ENCODE measurements at places on chromosomes 4 and X. TPM values are rescaled to one million over a fixed set of nuclear protein-coding genes. Genes with fewer than 3 reads are reported as not detected.

DNA sequence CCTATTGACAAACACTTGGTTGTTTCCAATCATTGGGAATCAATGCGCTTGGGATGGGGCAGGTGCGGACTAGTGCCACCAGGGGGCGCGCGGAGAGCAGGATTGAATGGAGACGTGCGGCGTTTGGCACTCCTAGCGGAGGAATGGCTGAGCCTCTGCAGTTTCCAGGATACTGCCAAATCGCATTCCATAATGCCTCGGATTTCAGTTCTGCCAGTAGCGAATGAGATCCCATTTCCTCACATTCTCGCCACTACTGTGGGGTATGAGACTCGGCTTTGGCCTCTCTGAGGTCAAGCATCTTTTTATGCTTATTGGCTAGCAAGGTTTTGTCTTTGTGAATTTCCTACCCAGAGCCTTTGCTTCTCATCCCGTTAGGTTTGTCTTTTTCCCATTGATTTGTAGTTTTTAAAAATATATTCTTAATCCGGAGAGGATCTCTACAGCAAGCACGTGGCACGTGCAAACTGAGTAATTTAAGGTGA, 28.7 kb downstream of the CLDN34 start:
- no peaks in the 10 kb centered on the region for H3K36me3 ChIP-seq
- DNase-seq: peak; percentile 70
- H3K27me3 ChIP-seq: no peaks in the 10 kb centered on the region
- H3K4me1 ChIP-seq: no peaks in the 10 kb centered on the region

GRCh38 chrX:3250966-3251365, 95.5 kb downstream of the MXRA5 start:
- DNase-seq: no peak
- no peak overlapping the region for H3K4me3 ChIP-seq
- no peaks in the 10 kb centered on the region for H3K4me1 ChIP-seq
- no peak overlapping the region for H3K27ac ChIP-seq

- no peak for DNase-seq
- no peaks in the 10 kb centered on the region for H3K4me1 ChIP-seq
- no peaks in the 10 kb centered on the region for H3K36me3 ChIP-seq
- H3K4me3 ChIP-seq: no peak overlapping the region
- no peaks in the 10 kb centered on the region for H3K27me3 ChIP-seq
Measured at GRCh38 chr4:76476571-76476970, 41.5 kb downstream of the SHROOM3 start.

DNA sequence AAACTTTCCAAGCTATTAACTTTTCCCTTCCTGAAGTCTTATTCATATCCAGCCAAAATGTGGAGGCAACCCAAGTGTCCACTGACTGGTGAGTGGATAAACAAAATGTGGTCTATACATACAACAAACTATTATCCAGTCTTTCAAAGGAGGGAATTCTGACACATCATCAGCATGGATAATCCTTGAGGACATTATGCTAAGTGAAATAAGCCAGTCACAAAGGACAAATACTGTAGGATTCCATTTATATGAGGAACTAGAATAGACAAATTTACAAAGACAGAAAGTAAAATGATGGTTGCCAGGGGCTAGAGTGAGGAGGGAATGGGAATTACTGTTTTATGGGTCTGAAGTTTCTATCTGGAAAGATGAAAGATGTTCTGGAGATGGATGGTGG, 178.7 kb upstream of the PITX2 start:
- H3K27me3 ChIP-seq: no peaks in the 10 kb centered on the region
- no peaks in the 10 kb centered on the region for H3K4me1 ChIP-seq
- no peak overlapping the region for H3K27ac ChIP-seq

GRCh38 chr4:1541449-1542225, 135.4 kb upstream of the NKX1-1 start:
- no peak overlapping the region for H3K4me3 ChIP-seq
- H3K27ac ChIP-seq: no peak overlapping the region
- no peak for DNase-seq
- no peaks in the 10 kb centered on the region for H3K4me1 ChIP-seq
- H3K27me3 ChIP-seq: no peaks in the 10 kb centered on the region

GRCh38 chr4:145904413-145905177, 34.0 kb downstream of the ZNF827 start:
- H3K4me3 ChIP-seq: no peak overlapping the region
- H3K4me1 ChIP-seq: no peaks in the 10 kb centered on the region
- H3K36me3 ChIP-seq: no peaks in the 10 kb centered on the region
- no peak overlapping the region for H3K27ac ChIP-seq
- no peaks in the 10 kb centered on the region for H3K27me3 ChIP-seq

ABCD1 gene
- total RNA-seq: 10.2 TPM

DNA sequence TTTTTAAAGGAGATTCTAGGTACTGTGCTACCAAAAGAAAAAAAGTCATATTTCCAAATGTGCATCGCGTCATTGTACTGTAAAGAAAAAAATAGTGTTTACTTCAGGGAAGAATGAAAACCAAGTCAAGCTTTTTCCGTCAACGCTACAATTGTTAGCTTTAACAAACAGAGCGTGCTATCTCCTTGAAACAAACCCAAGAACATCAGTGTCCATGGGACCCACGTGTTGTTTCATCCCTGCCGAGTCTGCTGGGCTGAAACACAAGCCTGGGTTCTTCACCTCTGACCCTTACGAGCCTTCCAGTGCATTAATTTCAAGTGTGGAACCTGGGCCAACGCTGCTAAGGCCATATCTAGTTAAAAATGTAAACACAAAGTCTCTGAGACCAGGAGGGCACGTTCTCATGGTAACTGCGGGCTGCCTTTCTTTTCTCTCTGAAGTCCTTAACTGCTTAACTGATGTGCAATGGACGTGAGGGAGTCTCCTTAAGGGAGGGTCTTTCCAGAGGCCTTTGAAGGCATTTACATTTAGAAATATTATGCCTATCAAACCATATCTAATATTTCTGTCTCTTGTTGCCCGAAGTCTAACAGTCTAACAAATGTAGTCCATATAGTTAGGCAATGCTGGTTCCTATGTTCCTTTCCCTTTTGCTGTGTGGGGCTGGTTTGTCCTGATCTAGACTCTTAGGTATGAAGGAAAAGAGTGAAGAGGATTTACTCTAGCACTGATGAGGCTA, 36.3 kb downstream of the ING2 start:
- no peak overlapping the region for H3K27ac ChIP-seq
- DNase-seq: no peak
- peak overlapping the region; percentile 6 for H3K4me3 ChIP-seq
- no peaks in the 10 kb centered on the region for H3K4me1 ChIP-seq
- no peaks in the 10 kb centered on the region for H3K27me3 ChIP-seq

- no peaks in the 10 kb centered on the region for H3K4me1 ChIP-seq
- H3K36me3 ChIP-seq: no peaks in the 10 kb centered on the region
- no peaks in the 10 kb centered on the region for H3K27me3 ChIP-seq
- DNase-seq: no peak
- H3K27ac ChIP-seq: no peak overlapping the region
- H3K4me3 ChIP-seq: peak overlapping the region; percentile 27
Measured at GRCh38 chrX:41589634-41590270, 99.0 kb upstream of the GPR34 start.

HPGD gene
- 10.5 TPM for total RNA-seq

H2BW2 gene
- not detected for total RNA-seq

DNA sequence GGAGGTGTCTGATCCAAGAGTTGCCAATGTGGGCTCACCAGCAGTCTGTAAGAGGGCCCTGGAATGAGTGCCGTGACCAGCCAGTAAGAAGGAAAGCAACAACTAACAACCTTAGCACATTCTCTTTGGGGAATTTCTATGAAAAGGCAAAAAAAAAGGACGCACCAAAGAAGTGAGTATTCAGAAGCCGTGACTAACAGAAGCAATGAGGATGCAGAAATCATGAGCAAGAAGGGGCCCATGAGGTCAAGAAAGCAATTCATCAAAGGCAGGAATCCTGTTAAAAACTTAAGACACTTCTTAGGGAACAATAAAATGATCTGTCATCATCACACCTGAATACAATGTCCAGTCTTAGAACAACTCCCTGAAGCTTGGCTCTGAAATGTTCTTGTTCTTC, 260.5 kb downstream of the RAPGEF2 start:
- H3K36me3 ChIP-seq: no peaks in the 10 kb centered on the region
- no peak for DNase-seq
- no peak overlapping the region for H3K27ac ChIP-seq
- H3K4me3 ChIP-seq: no peak overlapping the region

DNA sequence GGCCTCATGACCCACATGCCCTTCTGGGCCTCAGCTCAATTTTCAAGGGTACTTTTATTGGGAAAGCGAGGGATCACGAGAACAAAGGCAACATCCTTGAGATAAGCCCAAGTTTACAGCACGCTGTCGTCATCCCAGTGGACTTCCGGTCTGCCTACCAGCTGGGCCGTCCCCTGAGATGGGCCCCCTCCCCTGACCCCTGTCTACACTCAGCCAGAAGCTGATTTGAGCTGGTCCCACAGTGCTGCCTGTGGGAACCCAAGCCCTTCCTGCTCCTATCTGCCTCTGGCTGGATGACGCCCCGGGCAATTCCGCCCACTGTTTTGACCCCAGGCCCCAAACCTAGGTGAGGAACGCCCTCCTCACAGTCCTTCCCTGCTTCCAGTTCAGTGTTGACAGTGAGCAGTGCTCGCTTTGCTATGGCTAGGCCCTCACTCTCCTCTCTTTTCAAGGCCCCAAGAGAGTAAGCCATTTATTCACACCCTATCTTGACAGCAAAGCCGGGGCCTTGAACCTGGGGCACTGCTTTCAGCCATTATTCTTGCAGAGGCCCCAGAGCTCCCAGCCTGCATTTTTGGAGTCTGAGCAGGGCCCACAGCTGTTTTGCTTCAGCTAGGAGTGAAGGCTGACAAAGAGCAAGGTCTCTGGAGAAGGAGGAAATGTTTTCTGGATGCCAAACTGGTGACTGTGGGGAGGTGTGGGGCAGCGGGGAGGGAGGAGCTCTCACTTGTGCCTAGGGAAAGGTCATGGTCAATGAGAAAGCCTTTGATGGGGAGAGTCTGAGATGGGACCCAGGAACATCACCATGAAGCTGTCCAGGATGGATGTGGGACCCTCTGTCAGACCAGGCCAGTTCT, 164.6 kb upstream of the BCOR start:
- no peaks in the 10 kb centered on the region for H3K4me1 ChIP-seq
- peaks cover 39% of the 10 kb centered on the region for H3K27me3 ChIP-seq
- H3K27ac ChIP-seq: peak overlapping the region; percentile 61
- no peaks in the 10 kb centered on the region for H3K36me3 ChIP-seq
- no peak overlapping the region for H3K4me3 ChIP-seq

GRCh38 chr4:158112611-158113010, 60.2 kb downstream of the GASK1B start:
- H3K36me3 ChIP-seq: no peaks in the 10 kb centered on the region
- H3K27me3 ChIP-seq: no peaks in the 10 kb centered on the region
- H3K4me1 ChIP-seq: no peaks in the 10 kb centered on the region
- DNase-seq: no peak
- no peak overlapping the region for H3K4me3 ChIP-seq
- no peak overlapping the region for H3K27ac ChIP-seq

PF4V1 gene
- total RNA-seq: not detected

Measured in breast epithelium (tissue), 4 donors.